ENCODE measurements at places on chromosomes 7 and 10.
A peak's percentile ranks its signal among the peaks of the same experiment; 100 is the strongest.

DNA sequence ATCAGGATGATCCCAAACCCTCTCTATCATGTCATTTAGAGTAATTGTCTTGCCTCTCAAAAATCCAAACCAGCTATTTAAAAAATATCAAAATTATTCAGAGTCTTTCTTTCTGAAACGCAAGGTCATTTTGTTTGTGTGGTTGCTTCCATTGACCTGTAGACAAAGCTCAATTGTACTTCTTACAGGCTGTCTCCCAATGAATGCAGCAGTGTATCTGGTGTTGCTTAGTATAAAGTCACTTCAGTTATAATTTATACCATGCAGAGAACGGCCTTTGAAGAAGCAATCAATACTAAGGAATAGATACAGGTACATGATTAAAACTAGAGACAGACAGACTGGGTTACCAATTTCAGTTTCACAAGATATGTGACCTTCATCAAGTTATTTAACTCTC is 80.9 kb downstream of the DOCK4 start:
- H3K27me3 ChIP-seq: no peaks in the 10 kb centered on the region
- H3K27ac ChIP-seq: no peak overlapping the region
- H3K4me1 ChIP-seq: peaks cover 38% of the 10 kb centered on the region
- H3K4me3 ChIP-seq: no peak overlapping the region

DNA sequence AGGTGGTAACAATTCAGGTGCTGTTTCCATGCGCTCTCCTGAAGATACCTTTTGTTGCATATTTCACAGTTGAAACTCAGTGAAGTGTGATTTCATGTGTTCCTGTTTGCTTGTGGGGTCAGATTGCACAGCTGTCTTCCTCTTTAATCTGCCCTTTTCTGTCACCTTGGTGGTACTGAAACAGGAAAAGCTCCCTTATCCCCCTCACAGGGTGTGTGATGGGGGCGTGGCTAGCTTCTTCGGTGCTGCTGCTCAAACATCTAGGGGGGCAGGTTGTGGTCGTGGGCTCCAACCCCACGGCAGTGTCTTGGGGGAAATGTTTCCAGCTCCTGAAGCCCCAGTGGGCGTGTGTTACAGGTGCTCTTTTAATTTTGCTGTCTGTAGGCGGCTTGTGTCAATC is 107.4 kb upstream of the KLF14 start:
- no peaks in the 10 kb centered on the region for H3K36me3 ChIP-seq
- DNase-seq: no peak
- H3K4me1 ChIP-seq: no peaks in the 10 kb centered on the region
- no peak overlapping the region for H3K4me3 ChIP-seq
- no peak overlapping the region for H3K27ac ChIP-seq

GRCh38 chr7:115889669-115889984 is 140.9 kb downstream of the TFEC start:
- no peak overlapping the region for H3K4me3 ChIP-seq
- no peaks in the 10 kb centered on the region for H3K27me3 ChIP-seq
- no peaks in the 10 kb centered on the region for H3K36me3 ChIP-seq
- no peak for DNase-seq
- no peak overlapping the region for H3K27ac ChIP-seq
- H3K4me1 ChIP-seq: no peaks in the 10 kb centered on the region

- H3K27ac ChIP-seq: no peak overlapping the region
- no peak overlapping the region for H3K4me3 ChIP-seq
- peaks cover 15% of the 10 kb centered on the region for H3K4me1 ChIP-seq
- H3K36me3 ChIP-seq: no peaks in the 10 kb centered on the region
- no peak for DNase-seq
Measured at GRCh38 chr10:103510791-103511752, 17.6 kb downstream of the NEURL1 start.

DNA sequence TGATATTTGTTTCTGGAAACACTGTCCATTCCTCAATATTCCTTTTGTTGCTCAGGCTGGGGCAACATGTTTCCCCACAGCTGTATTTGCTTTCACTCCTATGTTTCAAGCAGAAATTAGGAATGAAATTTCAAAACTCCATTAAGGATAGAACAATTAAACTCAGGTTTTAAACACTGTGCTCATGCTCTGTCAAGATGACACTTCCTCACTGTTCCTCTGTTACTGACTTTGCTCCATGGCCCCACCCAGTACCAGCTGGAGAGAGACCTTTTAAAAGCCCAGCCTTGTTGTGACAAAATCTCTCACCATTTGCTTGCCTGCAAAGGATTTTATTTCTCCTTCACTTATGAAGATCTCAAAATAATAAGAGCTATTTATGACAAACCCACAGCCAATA is 197.4 kb downstream of the ELMO1 start:
- H3K27ac ChIP-seq: peak overlapping the region; percentile 13
- DNase-seq: no peak
- peaks cover 7% of the 10 kb centered on the region for H3K4me1 ChIP-seq

- no peaks in the 10 kb centered on the region for H3K4me1 ChIP-seq
- DNase-seq: no peak
- H3K4me3 ChIP-seq: no peak overlapping the region
- H3K27ac ChIP-seq: no peak overlapping the region
- peaks cover 11% of the 10 kb centered on the region for H3K27me3 ChIP-seq
Measured at GRCh38 chr7:82506208-82506607, 62.6 kb upstream of the CACNA2D1 start.

DNA sequence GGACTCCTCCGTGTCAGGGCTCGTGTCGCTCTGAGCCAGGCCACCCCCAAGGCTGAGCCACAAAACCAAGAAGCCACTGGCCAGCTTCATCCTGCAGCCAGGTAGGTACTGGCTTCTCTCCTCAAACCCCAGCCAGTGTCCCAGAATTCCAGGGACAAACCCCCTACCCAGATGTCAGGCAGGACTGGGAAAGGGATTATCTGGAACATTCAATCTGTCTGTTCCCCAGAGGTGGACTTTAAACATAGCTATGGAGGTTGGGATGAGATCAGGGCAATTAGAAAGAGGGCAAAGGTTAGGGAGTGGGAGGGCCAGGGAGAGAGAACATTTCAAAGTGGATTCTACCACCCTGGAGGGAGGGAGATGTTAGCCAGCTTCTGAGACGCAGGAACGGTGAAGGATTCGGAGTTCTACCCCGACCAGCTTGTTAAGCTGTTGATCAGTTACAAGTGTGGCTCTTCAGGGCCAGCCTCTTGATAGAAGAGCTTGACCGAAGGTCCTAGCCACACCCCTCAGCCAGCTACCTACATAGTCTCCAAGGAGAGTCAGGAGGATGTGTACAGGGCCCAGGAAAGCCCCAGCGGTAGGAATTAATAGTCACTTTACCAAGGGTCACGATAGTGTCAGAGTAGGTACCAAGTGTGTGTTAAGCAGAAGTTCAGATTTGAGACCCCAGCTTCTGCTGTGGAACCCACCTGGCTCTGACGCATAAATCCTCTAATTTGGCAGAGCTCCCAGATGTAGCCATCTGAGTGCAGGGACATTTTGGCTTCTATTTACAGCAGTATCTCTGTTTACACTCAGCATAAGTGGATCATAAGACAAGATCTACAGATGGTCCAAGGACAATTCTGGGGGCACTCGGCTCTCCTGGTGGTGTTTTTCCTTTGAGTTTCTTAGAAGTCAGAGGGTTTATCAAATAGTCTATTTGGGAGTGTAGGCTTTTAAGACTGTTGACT is at the start of gene PLA2G12B:
Gene PLA2G12B, minus strand, starts transcription at position 211 of the 959 bp plus-strand sequence. Its CDS starts 121 bp downstream, at position 90.
- H3K36me3 ChIP-seq: no peaks in the 10 kb centered on the region
- peaks cover 38% of the 10 kb centered on the region for H3K4me1 ChIP-seq
- no peak for DNase-seq
- no peak within 1 kb of the TSS for H3K4me3 ChIP-seq
- H3K27me3 ChIP-seq: no peaks in the 10 kb centered on the region
- peak within 1 kb of the TSS; percentile 57 for H3K27ac ChIP-seq

- no peaks in the 10 kb centered on the region for H3K27me3 ChIP-seq
- no peak overlapping the region for H3K4me3 ChIP-seq
- no peaks in the 10 kb centered on the region for H3K36me3 ChIP-seq
- H3K27ac ChIP-seq: no peak overlapping the region
Measured at GRCh38 chr10:48697821-48698764, 13.4 kb downstream of the WDFY4 start.

GRCh38 chr10:18577823-18578685 is 73.3 kb downstream of the NSUN6 start:
- H3K4me1 ChIP-seq: peaks cover 8% of the 10 kb centered on the region
- no peak overlapping the region for H3K4me3 ChIP-seq
- DNase-seq: no peak
- H3K36me3 ChIP-seq: peaks cover 65% of the 10 kb centered on the region
- H3K27ac ChIP-seq: no peak overlapping the region
- no peaks in the 10 kb centered on the region for H3K27me3 ChIP-seq

GRCh38 chr10:11680496-11680895 is 61.7 kb upstream of the ECHDC3 start:
- H3K27ac ChIP-seq: no peak overlapping the region

DNA sequence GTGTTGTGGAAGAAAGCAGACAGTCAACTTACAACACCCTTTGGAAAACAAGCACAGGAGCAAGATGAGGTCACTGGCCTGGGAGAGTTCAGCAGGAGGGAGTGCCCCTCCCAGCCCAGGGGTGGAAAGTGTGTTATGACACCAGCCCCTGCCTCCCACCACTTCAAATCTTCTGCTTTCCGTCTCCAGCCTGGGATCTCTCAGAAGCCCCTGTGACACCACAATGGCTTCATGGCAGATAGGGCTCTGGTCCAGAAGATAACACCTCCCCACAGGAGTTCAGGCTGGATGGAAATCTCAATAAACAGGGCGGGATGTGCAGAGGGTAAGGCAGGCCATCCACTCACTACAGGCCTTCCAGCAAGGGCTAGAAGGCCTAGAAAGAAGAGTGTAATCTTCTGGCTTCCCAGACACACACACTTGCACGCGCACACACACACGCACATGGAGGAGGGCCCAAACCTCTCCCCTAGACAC is 48.7 kb upstream of the ZMIZ1 start:
- peak overlapping the region; percentile 57 for H3K27ac ChIP-seq
- no peaks in the 10 kb centered on the region for H3K27me3 ChIP-seq
- peaks cover 38% of the 10 kb centered on the region for H3K4me1 ChIP-seq
- H3K36me3 ChIP-seq: no peaks in the 10 kb centered on the region

GRCh38 chr10:33533612-33534011 is 199.1 kb upstream of the NRP1 start:
- DNase-seq: no peak
- H3K27me3 ChIP-seq: no peaks in the 10 kb centered on the region
- H3K27ac ChIP-seq: no peak overlapping the region

- H3K36me3 ChIP-seq: no peaks in the 10 kb centered on the region
- no peaks in the 10 kb centered on the region for H3K27me3 ChIP-seq
- H3K4me3 ChIP-seq: no peak overlapping the region
Measured at GRCh38 chr10:58888957-58889356, 287.5 kb upstream of the PHYHIPL start.

- H3K27me3 ChIP-seq: no peaks in the 10 kb centered on the region
- H3K27ac ChIP-seq: peak within 1 kb of the TSS; percentile 88
- no peaks in the 10 kb centered on the region for H3K36me3 ChIP-seq
- H3K4me1 ChIP-seq: peaks cover 49% of the 10 kb centered on the region
Measured at GRCh38 chr10:126904818-126905701, at the start of gene DOCK1. TSS of gene DOCK1 (plus strand) at chr10:126905428. CDS start at chr10:126905518, 90 bp downstream.

GRCh38 chr7:138649506-138649905 is 51.7 kb downstream of the SVOPL start:
- H3K27me3 ChIP-seq: no peaks in the 10 kb centered on the region
- H3K36me3 ChIP-seq: no peaks in the 10 kb centered on the region
- no peaks in the 10 kb centered on the region for H3K4me1 ChIP-seq
- H3K4me3 ChIP-seq: no peak overlapping the region
- DNase-seq: no peak
- H3K27ac ChIP-seq: no peak overlapping the region

GRCh38 chr10:48651839-48652238 is 32.8 kb upstream of the WDFY4 start:
- no peak overlapping the region for H3K27ac ChIP-seq
- H3K4me3 ChIP-seq: no peak overlapping the region
- peaks cover 16% of the 10 kb centered on the region for H3K4me1 ChIP-seq
- no peaks in the 10 kb centered on the region for H3K27me3 ChIP-seq
- DNase-seq: no peak
- H3K36me3 ChIP-seq: no peaks in the 10 kb centered on the region

DNA sequence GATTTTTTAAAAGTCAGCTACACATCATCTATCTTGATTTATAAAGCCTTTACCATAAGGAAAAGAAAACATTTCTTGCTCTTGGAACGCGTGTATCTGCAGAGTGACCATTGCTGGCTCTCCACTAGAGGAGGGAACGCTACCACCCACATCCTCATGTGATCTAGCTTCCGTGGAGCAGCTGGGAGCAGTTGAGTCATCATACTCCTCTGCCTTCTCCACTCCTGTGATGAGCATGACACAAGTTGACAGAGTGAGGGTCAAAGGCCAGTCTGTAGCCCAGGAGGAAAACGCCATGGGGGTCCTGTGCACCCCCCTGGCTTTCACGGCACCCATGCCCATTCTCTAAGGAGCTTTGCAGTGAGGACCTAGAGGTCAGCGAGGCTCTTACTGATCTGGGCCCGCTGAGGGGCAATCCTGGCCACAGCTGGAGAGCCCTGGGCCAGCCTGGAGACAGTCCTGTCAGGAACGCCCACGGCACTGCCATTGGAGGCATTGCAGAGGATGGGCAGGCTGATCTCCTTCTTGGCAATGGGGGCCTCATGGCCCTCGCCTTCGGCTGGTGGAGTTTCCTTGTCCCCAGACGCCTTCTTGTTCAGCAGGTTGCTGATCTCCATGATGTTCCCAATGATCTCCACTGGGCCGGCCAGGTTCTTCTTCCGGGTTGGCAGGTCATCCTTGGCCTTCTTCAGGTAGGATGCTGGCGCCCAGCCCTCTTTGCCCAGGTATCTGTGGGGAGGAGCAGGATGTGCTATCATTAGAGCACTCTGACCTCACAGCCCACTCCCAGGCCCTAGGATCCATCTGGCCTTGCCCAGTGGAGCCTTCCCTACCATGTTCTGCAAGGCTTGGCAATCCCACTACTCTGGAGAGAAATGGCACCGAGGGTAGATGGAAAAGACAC is 119.2 kb downstream of the NEURL1 start:
- H3K27me3 ChIP-seq: no peaks in the 10 kb centered on the region
- H3K36me3 ChIP-seq: peaks cover 50% of the 10 kb centered on the region
- no peak overlapping the region for H3K4me3 ChIP-seq
- H3K4me1 ChIP-seq: peaks cover 72% of the 10 kb centered on the region
- no peak overlapping the region for H3K27ac ChIP-seq
- DNase-seq: no peak

DNA sequence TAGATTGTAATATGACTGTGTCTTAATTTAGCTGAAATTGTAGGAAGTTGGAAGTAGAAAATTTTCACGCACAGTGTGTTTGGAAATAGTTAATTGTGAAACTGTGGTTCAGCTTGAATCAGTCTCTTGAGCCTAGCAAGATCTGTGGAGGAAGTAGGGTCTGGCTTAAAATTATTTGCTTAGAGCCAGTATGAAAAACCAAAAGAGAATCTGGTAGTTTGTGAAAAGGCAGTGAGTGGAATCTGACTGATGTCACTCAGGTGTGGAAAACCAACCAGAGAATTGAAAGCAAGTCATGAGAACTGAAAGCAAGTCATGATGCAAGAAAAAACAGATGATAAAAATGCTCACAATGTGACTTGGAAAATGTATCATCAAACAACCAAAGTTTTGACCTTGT is 11.5 kb downstream of the LIPJ start:
- DNase-seq: no peak
- H3K36me3 ChIP-seq: no peaks in the 10 kb centered on the region
- no peaks in the 10 kb centered on the region for H3K27me3 ChIP-seq
- H3K4me1 ChIP-seq: no peaks in the 10 kb centered on the region
- no peak overlapping the region for H3K4me3 ChIP-seq
